ENCODE measurements at places on chromosomes 4 and X.

- no peak for DNase-seq
Observed at GRCh38 chr4:142558851-142559250, 287.2 kb downstream of the INPP4B start.

DNA sequence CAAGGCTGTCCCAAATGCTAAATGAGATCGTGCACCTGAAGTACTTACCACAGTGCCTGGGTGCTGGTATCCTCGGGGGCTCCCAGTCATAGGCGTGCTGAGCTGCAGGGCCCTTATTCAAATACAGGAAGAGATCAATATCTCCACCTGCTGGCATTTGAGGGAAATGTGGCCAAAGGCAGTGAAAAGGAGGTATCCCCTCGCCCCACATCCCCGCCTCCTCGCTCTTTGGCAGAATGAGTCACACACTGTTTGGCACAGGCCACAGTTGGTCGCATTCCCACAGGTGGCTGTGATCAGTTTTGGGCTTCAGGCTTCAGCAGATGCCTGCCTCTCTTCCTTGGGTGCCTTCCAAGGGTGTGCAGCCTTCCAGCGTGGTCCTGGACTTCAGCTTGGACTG is 28.4 kb downstream of the ZNF185 start:
- peak; percentile 42 for DNase-seq

- no peak for DNase-seq
Observed at GRCh38 chrX:16629909-16630308, 20.0 kb upstream of the S100G start.

- peak; percentile 5 for DNase-seq
Observed at GRCh38 chrX:130267956-130268448, 697 bp downstream of the ZNF280C start.

- peak; percentile 88 for DNase-seq
Observed at GRCh38 chrX:66015152-66015831, 24.6 kb downstream of the VSIG4 start.

GRCh38 chr4:139753686-139754085 is 88.1 kb downstream of the MGST2 start:
- DNase-seq, result no peak

DNA sequence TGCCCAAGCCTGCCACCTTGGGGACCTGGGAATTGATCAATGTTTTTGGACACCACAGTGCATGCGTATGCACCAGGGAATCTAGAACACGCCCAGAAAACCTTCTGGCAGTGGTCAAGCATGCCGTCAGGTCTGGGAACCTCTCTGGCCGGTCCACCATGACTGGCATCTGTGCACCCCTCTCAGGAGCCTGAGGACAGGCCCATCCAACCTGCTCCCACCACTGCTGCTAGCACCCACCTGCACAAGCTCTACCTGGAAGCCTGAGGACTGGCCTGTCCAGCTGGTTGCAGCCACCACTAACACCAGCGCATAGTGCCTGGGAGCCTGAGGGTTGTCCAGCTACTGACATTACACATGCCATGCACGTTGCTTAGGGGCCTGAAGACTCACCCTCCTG is 162.1 kb upstream of the GALNTL6 start:
- DNase-seq, result no peak

- no peak for DNase-seq
Observed at GRCh38 chr4:118762730-118763477, 73.0 kb downstream of the SEC24D start.

- DNase-seq, result no peak
Observed at GRCh38 chr4:67874986-67875385, 8.8 kb downstream of the TMPRSS11D start.

- no peak for DNase-seq
Observed at GRCh38 chr4:160117686-160118085, 1014.8 kb downstream of the RAPGEF2 start.

DNA sequence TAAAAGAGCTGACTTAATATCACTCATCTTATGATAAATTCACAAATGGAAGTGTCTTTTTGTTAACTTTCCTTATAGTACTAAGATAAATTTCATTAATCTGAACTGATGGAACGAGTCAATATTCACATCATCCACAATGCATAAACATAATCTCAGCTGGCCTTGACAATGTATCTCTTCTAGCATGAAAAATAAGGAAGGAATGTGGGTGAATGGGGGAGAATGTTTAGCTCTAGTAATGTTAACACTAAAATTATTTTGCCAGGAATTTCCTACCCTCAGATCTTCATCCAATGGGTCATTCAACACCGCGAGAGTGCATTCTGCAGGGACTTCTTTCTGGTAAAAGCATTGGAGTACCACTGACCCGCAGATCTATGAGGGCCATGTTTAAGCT is 15.8 kb downstream of the TRPC3 start:
- DNase-seq, result no peak

DNA sequence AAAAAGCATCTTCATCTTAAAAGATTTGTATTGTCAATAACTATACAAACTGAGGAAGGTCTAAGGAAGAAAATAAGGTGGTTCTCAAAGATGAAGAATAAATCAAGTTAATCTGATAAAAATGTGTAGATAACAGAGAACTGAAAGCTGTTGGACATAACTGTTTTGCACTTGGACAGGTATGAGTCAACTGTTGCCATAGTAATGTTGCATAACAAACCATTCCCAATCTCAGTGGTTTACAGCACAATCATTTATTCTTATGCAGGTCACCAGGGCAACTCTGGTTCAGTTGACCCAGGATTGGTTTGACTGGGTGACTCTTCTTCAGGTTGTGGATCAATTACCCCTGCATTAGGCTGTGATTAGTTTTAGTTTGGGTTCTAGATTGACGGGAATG is 2197.7 kb downstream of the ARAP2 start:
- no peak for DNase-seq

DNA sequence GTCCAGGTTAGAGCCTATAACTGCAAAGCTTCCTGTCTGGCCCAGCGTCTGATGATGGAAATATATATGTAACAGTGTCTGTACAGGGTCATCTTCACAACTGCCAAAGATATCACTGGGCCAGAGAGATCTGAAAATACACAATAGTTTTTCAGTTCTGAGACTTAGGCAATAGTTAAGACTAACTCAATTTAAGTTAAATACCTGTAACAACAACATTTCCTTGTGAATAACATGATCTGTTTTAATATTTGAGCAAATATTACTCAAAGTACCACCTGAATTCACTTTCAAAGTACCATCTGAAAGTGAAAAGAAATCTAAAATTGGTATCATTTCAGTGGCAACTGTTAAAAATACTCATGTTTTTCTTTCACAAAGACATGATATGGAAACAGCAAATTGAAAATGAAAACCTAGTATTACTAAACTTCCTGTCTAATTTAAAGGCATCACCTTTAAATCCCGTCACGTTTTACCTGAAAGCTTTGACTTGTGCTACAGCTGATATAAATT is 9.6 kb downstream of the ZAR1 start:
- DNase-seq, result no peak

DNA sequence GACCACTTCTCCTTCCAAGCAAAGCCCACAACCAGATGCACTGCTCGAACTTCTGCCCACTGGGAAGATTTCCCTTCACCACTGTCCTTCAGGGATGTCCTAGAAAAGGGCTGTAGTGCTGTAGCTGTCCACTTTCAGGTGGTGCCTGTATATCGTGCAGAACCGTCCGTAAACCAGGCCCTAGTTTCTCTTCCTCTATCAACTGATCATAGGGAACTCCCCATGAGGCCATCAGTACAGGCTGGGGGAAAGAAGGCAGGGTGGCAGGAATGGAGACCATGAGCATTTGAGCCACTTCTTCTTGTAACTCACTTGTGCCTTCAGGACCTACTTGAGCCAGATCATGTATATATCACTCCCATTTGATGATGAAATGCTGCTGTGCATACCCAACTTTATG is 57.3 kb upstream of the FAM9B start:
- peak; percentile 65 for DNase-seq

GRCh38 chr4:6852582-6852981 is 57.0 kb upstream of the TBC1D14 start:
- no peak for DNase-seq

DNA sequence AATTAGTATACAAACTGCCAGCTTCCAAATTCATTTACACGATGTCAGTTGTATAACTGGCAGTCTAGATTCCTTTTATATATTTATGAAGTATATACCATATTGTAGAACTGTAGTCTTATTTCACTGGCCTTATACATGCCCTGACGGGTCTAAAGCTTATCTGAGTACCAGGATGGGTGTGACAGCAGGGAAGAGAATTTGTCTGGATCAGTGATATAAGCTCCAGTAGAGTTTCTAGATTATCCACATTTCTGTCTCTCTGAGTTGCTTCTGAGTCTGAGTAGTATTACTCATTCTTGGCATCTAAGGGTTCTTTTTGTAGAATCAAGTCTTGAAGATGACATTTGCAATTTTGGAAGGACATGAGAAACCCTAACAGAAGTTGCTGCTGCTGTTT is 101.3 kb downstream of the RPA4 start:
- DNase-seq, result no peak

DNA sequence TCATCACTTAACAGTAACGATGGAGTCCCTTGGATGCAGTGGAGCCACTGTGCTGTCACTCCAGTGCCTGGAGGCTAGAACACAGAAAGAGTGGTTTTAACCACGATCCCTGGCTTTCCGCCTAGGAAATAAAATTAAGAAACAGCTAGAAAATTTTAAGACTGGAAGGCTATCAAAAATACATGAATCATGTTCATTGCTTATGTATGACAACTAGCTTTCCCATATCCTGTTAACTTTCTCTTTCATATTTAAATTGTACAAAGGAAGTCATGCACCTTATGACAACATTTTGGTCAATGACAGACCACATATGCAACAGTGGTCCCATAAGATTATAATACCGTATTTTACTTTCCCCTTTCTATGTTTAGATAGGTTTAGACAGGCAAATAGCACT is 115.1 kb downstream of the GALNTL6 start:
- no peak for DNase-seq

- no peak for DNase-seq
Observed at GRCh38 chr4:26468283-26468949, 21.9 kb downstream of the CCKAR start.

- DNase-seq, result no peak
Observed at GRCh38 chr4:13561673-13562072, 17.4 kb upstream of the NKX3-2 start.

- no peak for DNase-seq
Observed at GRCh38 chr4:142095886-142096605, 459.7 kb downstream of the IL15 start.

GRCh38 chr4:25937801-25938200 is 23.8 kb downstream of the SMIM20 start:
- DNase-seq, result no peak

- DNase-seq, result no peak
Observed at GRCh38 chr4:47391256-47391655, 72.2 kb downstream of the COMMD8 start.

DNA sequence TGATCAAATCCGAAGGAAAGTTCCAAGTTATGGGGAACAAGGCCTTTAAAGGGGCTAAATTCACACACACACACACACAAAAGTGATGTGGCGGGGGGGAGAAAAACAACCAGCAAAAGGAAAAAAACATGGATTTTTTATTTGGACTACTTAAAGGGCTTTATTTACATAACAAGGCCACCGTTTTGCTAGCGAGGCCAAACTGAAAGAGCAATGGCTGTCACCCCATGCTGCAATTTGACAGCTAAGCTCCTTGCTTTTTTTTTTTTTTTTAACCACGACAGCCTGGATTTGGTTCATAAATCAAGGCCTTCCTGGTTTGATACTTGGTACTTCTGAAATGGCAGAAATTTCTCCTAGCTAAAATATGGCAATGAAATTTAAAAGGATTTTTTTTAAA is 99.6 kb upstream of the PTCHD1 start:
- no peak for DNase-seq

GRCh38 chr4:165931741-165932140 is 58.7 kb downstream of the TLL1 start:
- DNase-seq, result no peak

DNA sequence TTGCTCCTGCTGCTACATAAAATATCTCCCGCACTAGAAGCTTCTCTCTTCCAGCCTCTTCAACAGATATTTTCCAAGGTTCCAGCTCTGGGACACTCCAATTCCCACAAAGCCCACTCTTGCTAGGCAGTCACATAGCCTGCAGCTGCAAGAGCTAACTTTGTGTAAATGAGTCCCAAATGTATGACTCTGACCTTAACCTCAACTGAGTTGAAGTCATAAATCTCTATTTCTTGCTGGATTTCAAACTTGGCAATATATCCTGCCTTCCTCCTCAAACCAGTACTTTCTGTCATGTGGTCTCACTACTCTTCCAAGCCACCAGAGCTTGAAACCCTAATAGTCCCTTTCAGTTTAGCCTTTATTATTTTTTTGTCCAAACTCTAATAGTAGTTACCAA is 315.4 kb upstream of the GRIA3 start:
- DNase-seq, result no peak

DNA sequence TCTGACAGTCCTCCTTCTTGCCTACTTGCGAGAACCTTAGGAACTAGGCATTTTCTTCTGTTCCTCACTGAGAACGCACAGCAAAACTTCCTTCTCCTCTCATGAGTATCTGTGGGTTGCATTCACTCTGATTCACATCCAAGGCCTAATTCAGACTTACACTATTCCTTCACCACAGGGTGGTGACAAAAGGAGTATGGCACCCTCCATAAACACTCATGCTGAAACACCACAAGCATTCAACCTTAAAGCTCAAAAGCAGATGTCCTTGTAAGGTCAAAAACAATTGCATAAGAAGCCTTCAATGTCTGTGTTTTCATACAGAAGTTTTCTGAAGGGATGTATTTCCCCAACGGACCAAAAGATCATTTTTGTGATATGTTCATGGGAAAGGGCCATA is 147.3 kb downstream of the CORIN start:
- no peak for DNase-seq

DNA sequence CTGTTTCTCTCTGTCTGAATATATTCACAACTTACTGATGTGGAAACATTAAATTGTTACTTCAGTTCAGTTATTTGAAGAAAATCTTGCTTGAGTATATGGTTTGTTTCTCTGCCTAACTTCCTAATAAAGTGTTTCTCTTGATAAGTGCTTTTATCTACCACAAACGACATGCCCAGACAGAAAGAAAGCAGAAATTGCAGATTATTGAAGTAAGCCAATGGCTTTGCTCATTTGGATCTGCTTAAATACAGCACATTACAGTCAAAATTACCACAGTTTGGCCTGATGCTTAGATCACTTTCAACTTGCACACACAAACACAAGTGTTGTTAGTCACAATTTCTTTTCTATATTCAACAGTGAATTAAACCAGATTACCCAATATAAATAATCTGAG is 68.0 kb downstream of the ATOH1 start:
- DNase-seq, result no peak

Measured in CD14-positive monocyte (primary cell).